AG10803 (cell line): ENCODE measurements at places on chromosomes 6 and 20.

DNA sequence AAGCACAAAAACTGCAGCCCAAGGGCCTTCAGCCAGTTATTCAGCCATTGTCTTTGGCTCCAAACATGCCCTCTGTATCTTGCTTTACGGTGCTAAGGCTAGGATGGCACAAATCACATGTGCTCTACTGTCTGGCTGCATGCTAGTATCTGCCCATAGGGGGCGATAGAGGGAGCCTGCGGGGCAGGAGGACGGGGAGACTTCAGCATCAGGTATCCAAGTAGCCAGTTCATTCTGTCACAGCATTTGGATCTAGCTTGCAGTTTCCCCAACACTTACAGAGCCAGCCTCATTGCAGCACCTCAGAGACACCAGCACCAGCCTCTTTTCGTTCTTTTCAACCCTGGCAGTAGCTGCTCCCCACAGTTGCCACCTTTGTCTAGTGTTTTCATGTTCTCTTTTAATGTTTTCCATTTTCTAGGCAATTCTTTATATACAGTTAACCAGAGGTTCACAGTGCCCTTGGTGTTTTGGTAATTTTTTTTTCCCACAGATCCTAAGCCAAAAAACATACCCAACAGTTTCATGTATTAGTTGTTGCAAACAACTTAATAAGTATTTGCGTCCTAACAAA, 705.9 kb downstream of the PTPRT start:
- no peak for DNase-seq

DNA sequence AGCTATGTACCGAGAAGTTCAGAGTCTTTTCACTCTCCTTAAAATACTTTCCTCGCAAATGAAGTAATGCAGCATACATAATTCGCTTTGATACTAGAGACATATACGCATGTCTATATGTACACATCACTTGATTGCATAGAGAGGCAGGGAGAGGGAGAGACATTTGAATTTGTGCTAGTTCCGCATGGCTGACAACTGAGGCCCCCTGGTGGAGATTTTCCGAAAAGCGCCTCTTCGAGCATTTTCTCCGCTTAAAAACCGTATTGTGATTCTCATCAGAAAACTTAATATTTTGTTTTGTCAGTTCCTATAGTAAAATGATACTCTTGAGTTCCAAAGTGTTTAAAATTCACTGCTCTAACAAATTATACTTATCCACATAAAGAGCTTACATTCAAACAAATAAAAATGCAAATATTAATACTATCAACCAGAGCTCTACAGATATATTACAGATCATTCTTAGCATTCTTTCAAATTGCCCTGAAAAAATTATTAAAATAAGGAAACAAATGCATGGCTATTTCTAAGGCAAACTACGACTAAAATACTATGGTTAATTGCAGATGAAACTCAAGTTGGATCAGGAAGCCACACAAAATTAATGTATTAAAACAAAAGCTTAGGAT, 637 bp downstream of the MYLK4 start:
- peak; percentile 46 for DNase-seq

- no peak for DNase-seq
Measured at GRCh38 chr6:160419488-160419887, 71.3 kb downstream of the SLC22A3 start.

DNA sequence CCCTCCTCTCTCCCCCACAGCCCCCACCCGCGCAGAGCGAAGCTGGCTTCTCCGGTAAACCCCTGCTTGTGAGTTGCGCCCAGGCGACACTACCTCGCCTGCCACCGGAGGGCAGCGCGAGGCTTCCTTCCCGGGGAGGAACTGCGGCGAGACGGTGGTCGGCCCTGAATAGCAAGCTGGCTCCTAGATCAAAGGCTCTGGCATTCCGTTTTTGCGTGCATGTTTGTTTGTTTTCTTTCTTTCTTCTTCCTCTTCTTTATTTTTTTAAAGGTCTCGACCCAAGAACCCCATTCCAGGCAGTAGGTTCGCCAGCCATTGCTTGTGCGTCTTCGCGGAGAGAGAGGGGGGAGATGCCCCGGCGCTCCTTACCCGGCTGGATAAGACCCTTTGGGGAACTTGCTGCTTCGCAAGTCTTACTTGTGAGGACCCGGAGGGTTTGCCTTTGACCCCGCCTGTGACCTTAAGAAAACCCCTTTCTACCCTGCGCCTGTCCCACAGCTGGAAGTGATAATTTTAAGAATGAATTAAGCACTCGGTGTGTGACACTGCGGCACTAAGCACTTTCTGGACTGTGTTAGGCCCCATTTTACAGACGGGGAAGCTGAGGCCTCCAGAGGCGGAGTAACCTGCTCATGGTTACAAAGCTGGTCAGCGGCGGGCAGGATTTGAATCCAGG, 92.7 kb upstream of the SIRPA start:
- peak; percentile 71 for DNase-seq

- DNase-seq, result no peak
Measured at GRCh38 chr6:46118157-46118556, 11.6 kb upstream of the ENPP4 start.

DNA sequence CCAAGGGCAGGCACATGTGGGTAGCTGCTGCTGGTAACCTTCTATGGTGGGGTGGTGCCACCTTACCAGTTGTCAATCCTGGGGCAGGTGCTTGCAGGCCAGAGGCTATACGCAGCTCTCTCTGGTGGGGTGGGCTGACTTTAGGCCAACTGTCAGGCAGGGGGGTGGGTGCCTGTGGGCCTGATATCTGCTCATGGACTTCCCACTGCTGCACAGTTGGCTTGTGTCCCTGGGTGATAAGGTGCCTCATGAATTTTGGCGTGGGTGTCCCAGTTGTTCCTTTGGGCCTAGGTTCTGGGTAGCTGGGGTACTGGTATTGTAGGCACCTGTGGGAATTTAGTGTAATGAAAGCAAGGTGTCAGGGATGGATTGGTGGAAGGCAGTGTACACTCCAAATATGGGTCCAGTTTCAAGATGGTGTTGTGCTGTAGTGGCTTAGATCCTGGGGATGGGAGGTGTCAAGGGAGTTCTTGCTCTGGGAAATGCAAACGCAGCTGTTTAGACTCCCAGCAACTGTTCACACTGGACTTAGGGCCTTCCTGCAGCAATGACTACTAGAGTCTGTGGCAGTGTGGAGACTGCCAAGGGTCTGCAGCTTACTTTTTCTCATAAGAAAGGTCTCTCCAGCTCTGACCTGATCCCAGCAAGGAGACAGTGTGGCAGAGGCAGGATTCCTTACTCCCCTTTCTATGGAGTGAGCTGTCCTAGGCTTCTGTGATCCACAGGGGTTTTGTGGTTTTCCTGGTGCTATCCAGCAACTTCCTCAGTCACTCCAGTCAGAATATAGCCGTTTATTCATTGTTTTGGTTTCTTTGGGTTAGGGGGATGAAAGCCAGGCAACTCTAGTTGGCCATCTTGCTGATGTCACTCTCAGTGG, 128.2 kb downstream of the CRYBG1 start:
- DNase-seq, result peak; percentile 31

- no peak for DNase-seq
Measured at GRCh38 chr20:15068486-15068885, 731.1 kb upstream of the FLRT3 start.

DNA sequence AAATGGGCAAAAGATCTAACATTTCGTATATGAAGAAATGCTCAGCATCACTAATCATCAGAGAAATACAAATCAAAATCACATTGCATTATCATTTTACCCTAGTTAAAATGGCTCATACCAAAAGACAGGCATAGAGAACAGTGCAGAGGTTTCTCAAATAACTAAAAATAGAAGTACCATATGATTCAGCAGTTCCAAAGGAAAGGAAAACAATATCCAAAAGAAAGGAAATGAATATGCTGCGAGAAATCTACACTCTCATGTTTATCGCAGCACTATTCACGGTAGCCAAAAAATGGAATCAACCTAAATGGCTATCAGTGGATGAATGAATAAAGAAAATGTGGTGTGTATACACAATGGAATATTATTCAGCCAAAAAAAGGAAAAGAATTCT, 63.5 kb downstream of the VTA1 start:
- DNase-seq, result no peak

GRCh38 chr6:166770216-166771116, 143.4 kb upstream of the RPS6KA2 start:
- no peak for DNase-seq

- DNase-seq, result no peak
Measured at GRCh38 chr20:63734111-63734945, 2.1 kb upstream of the LIME1 start.

DNA sequence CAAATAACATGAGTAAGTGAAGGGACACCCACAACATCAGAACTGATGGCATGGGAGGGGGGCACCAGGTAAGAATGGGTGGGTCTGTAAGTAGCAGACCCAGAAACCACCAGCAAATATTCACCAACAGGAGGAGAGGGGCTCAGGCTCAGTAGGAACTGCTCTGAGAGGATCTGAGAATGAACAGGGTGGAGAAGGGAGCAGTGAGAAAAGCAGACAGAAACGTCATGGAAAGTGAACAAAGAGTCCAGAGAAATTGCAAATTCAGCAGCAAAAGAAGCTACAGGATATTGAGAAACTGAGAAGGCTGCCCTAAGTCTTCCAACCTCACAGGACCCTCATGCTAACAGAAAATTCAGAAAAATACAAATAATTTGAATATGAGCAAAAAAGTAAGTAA, 121.3 kb downstream of the KIF16B start:
- no peak for DNase-seq

GRCh38 chr6:33904050-33904746, 100.4 kb upstream of the MLN start:
- DNase-seq, result no peak

DNA sequence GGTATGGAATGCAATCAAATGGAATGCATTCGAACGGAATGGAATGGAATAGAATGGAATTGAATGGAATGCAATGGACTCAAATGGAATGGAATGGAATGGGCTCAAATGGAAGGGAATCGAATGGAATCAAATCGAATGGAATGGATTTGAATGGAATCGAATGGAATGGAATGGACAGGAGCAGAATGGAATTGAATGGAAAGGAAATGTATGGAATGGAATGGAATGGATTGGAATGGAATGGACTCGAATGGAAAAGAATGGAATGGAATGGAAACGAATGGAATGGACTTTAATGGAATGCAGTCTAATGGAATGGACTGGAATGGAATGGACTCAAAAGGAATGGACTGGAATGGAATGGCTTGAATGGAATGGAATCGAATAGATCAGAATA, 18.3 kb upstream of the DEFB115 start:
- DNase-seq, result no peak

GRCh38 chr6:47141171-47141570, 99.0 kb upstream of the ADGRF1 start:
- DNase-seq, result no peak

DNA sequence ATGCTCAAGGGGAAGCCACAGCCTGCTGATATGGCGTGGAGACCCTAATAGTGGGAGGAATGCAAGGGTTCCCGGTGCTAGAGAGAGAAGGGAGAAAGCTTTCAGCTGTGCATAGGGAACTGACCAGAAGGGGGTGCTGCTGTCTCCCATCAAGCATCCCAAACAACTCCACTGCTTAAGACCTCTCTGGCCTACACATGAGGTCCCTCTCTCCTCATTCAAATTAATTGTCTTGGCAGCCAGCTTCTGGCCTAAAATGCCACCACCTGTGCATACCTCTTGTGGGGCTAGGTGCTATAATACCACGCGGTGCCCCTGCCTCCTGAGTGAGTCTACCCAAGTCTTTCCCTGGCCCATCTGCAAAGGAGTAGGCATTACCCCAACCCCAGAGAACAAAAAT, 14.5 kb downstream of the ADISSP start:
- peak; percentile 72 for DNase-seq

GRCh38 chr6:4023240-4023639, 55.7 kb downstream of the FAM217A start:
- DNase-seq, result peak; percentile 33

DNA sequence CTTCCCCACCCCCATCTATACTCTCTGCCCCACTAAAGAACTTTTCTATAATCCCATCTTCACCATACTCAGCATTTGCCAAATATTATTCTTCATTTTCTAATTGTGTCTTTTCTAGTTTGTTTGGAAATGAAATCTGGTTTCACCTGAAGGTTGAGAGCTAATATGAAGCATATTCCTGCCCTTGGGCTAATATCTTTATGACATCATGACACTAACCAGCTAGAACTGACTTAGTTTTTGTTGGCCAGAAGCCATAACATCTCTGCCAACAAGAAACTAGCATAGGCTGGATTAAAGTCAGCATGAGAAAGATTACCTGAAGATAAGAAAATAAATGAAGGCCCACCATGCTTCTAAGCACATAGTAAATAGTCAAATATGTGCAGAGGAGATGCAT, 16.7 kb downstream of the UNC5CL start:
- DNase-seq, result no peak

DNA sequence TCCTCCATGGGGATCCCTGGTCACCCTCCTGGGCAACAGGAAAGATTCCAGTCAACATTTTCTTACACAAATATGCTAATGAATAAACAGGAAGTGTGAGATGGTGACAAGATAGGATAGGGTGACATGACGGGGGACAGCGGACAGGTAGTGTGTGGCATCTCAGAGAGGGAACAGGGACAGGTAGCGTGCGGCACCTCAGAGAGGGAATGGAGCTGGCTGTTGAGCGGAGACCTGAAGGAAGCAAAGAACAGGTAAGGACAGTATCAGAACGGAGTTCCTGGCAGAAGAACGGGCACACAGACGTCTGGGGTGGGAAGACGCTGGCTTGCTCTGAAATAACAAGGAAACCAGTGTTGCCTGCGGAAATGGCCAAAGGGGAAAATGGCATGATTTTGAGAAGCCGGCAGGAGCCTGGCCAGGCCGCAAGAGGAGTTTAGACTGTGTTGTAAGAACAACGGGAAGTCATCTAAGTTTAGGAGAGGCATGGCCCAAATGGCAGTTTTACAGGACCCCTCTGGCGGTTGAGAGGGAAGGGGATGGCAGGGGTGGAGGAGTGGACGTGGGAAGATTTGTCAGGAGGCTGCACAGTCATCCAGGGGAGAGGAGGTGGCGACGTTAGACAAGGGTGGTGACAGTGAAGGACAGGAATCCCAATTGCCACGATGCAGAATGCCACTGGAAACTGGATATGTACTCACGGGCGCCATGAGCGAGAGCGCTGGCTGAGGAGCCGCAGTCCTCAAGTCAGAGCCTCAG, 111.6 kb downstream of the JPH2 start:
- no peak for DNase-seq

GRCh38 chr6:16089232-16090062, 39.4 kb upstream of the MYLIP start:
- DNase-seq, result peak; percentile 15

- no peak for DNase-seq
Measured at GRCh38 chr6:116113386-116113785, 12.5 kb downstream of the COL10A1 start.

- DNase-seq, result peak; percentile 86
Measured at GRCh38 chr6:3385660-3386151, 71.1 kb downstream of the SLC22A23 start.

DNA sequence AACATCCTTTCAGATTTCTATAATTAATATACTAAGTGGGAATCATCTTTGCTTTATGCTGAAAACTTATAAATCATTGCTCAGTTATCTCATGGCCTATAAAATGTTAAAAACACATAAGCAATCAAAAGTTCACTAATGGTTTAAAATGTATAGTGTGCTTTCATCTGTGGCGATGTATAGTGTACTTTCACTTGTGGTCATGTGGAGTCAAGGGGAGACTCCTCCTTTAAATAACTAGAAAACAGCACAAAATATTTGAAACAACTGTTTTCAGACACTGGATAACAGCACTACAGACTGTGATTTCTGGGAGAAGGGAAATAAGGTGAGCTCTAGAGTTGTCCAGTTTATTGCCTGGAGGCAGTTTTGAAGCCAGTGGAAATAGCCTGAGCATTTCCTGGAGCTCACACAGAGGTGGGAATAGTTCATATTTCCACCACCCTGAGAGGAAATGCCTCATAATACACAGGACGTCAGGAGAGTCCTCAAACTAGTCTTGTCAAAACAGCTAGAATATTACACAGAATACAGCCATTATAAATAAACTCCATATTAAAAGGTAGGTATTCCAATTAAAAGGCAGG, 89.4 kb downstream of the CEP162 start:
- DNase-seq, result no peak
